ENCODE measurements at places on chromosomes 6 and 20.

DNA sequence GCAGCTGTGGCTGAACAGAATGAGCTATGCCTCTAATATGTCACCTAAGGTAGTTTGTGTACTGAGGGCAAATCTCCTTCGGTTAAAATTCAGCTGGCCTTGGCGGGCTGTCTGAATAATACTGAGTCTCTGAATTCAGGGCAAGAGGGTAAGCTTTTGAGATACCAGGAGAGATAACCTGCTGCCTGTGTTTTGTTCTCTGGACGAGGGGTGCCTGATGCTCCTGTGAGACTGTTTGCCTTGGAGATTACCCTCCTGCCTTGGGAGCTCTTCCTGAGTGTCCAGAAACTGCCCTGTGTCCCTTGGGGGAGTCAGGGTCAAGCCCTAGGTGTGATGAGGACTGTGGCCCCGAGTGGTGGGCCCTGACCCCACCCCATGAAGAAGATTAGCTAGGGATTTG lies 282.9 kb downstream of the KIF16B start:
- DNase-seq, result no peak

DNA sequence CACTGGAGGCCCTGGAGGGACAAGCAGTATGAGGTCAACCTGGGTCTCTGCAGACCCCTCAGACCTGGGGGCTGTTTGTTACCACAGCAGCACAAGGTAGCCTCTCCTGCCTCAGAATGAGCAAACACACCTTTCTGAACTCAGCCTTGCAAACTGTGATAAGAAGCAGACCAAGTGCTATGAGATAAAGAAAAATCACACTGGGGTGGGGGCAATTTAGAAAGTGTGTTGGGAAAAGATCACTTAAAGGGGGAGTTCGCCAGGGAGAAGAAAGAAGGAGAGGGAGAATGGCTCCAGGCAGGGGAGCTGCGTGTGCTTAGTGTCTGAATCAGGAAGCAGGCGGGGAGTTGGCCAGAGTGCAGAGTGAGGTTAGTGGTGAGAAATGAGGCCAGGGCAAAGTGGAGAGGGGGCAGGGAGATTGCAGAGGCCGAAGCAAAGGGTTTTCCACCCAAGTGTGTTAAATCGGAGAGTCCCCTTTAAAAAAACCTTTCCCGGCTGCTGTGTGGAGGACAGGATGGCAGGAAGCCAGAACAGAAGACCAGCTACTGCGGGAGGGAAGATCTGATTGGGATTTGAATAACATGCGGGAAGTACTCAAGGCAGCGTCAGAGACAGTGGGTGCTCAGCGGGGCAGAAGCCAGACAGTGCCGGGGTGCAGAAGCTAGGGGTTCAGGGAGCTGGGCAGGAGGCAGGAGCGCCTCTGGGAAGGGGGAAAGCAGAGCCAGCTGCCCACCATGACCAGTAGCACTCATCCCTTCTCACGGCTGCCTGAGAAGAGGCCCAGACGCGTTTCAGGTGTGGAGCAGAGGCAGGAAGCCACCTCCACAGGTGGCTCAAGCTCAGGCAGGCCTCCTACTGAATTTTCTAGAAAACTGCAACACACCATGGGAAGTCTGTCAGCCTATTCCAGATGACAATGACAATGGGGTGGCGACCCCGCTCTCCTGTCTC lies 9.0 kb downstream of the ADA start:
- peak; percentile 52 for DNase-seq

DNA sequence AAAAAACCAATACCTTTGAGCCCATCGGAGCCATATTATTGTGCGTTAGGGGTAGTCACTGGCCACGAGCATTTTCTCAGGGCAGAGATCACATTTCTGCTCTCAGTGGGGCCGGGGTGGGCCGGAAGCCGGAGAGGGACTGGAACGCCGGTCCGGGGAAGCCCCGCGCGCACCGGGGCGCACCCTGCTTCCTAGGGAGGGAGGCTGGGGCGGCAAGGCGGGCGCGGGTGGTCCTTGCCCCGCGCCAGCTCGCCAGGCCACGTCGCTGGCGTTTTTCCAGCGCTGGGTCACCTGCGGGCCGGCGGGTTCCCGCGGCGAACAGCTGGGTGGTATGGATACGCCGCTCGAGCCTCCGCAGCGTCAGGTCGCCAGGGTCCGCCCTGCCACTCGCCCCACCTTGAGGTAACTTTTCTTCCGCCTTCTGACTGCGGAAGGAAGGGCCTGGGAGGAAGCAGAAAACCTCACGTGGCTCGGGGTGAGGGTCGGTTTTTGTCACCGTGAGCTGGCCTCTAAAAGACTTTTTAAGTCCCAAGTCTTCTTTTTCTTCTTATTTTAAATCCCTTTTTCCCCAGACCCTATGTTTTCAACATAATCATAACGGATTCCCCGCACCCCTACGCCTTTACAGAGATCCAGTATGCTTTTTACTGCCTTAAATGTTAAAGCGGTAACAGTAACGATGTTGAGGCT lies 2.7 kb upstream of the EEF1A1 start:
- DNase-seq, result peak; percentile 78

DNA sequence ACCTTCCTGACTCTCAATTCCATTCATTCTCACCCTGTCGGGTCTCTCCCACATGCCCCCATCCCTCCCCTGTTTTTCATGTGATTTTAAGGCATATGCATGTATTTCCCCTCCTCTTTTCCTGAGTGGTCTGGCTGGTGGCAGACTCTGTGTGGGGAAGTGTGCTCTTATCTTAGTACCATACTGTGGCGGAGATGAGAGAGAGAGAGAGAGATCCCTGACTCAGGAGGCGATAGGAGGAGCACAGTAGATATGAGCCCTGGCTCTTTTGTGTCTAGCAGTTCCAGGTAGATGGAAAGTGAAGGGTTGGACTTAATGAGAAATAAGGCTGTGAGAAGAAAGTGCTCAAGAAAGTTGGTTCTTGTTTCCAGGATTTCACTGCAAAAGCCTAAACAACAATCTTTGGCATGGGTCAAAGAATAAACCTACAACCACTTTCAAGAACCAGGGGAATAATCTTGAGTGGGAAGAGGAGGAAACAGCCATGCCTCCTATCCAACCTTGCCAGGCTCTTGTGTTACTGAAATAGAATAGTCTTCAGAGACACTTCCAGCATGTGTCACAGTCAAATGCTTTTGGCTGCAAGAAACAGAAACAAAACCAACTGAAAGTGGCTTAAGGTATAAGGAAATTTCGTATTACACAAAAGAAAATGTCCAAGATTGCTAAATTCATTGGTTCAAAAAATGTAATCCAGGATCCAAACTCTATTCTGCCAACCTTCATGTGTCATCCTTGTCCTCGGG lies 123.8 kb upstream of the MYLIP start:
- no peak for DNase-seq

GRCh38 chr6:130600880-130601341 lies 226.3 kb upstream of the SMLR1 start:
- DNase-seq, result no peak

GRCh38 chr6:13338038-13338437 lies 9.7 kb upstream of the TBC1D7 start:
- DNase-seq, result no peak

- peak; percentile 79 for DNase-seq
Measured at GRCh38 chr6:31814677-31815024, 432 bp downstream of the HSPA1L start.

DNA sequence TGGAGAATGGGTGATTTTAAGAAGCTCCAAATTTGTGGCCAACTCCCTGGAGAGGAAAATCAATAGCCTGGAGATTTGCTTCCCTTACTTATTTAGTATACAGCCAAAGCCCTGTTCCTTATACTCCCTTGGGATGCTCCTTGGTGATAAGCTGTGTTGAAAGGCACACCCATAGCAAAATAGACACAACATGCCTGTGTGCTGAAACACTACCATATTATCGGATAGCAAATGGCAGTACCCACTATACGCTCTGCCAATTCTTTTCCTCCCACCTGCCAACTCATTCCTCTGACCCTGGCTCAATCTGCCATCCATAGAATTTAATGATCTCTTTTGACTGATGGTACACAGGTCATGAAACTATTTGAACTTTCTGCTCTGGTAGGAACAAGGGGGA lies 98.2 kb downstream of the CLIC5 start:
- DNase-seq, result no peak

DNA sequence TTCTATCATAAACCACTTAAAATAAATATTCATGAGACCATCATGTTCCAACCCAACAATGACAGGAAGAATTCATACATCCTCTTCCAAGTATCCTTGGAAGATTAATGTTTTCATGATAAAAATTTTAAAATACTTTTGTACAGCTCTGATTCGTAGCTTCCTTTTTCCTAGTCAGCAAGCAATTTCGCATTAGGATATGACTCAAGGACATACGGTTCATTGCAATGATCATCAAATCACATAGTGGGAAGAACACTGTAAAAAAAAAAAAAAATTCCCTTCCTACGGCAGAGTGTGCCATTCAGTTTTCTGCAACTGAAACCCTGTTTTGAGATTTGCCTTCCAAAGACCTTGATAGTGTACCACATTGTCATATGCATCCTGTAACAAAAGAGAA lies 35.3 kb upstream of the GFOD1 start:
- DNase-seq, result no peak

DNA sequence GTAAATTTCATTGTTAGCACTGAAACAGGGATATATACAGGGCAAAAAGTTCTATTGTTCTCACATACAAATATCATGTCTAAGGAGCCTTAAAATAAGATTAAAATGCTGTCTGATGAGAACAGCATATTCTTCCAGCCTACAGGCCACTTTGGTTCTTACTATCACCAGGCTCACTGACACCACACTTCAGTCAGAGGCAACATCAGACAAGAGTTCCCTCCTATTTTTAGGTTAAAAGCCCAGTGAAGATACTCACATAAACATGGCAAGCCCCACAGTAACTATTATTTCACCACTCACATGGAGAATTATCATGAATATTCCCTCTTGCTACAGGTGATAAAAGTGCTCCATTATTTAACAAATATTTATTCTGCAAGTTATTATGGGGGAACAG lies 175.8 kb downstream of the ISM1 start:
- no peak for DNase-seq

DNA sequence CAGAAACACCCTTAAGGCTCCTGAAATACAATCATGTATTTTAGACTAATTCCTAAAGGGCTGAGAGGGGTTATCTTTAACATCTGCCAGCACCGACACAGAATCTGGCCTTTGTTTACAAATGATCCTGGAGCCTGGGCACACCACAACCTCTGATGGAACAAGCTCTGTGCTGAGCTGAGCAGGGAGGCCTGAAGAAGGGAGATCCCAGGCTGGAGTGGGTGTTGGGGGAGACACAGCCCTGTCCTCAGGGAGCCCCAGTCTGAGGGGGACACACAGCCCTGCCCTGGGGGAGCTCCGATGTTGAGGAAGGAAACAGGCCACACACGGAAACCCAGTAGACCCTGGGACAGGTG lies 130.5 kb downstream of the VEGFA start:
- no peak for DNase-seq

DNA sequence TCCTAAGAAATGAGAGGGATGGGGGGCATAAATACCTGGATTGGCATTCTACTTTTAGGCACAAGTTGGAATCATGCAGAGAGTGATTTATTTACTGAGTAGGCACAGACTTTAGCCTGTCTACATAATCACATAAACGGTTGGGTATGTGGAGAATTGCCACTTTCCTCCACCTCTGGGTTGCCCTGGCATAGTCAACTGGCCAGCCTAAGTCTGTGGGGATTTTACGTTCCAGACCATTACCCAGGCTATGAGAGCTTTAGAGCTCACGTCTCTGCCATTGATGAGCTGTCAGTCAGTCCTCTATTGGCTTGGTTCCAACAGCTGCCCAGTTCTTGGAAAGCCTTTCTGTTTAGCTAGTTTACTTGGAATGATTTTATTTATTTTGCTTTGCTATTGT lies 5.0 kb upstream of the BHLHE23 start:
- no peak for DNase-seq

GRCh38 chr6:34300332-34300751 lies 51.5 kb upstream of the SMIM29 start:
- DNase-seq, result no peak

GRCh38 chr20:21508230-21509078 lies 5.4 kb downstream of the NKX2-2 start:
- no peak for DNase-seq

DNA sequence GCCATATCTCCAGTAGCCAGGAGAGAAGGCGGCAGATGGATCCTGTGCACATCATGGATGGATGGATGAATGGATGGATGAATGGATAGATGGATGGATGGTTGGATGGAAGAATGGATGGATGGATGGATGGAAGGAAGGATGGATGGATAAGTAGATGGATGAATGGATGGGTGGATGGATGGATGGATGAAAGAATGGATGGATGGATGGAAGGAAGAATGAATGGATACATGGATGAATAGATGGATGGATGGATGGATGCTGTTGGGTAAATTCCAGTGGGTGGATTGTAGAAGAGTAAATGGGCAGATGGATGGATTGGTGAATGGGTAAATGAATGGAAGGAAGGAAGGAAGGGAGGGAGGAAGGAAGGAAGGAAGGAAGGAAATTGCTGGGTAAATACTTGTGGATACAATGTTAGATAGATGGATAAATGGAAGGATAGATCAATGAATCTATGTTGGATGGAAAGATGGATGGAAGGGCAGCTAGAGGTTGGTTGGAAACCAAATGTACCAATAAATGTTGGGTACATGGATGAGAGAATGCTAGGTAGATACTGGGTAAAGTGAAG lies 19.5 kb downstream of the PTGIS start:
- no peak for DNase-seq

DNA sequence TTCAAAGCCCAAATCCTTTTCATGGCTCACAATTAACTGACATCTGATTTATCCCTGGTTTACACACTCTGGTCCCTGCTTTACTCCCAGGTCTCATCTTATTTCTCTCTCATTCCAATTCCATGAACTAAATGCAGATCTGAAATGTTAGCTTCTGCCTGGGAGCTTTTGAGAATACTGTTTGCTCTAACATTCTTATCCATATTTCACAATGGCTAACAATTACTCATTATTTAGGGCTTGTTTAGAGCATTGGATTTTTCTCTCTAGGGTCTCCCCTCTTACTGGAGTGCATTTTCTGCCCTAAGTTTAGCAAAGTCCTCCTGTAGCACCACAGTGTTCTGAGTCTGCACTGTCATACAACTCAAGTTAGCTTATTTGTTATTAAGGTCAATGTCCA lies 121.5 kb upstream of the HCRTR2 start:
- no peak for DNase-seq

DNA sequence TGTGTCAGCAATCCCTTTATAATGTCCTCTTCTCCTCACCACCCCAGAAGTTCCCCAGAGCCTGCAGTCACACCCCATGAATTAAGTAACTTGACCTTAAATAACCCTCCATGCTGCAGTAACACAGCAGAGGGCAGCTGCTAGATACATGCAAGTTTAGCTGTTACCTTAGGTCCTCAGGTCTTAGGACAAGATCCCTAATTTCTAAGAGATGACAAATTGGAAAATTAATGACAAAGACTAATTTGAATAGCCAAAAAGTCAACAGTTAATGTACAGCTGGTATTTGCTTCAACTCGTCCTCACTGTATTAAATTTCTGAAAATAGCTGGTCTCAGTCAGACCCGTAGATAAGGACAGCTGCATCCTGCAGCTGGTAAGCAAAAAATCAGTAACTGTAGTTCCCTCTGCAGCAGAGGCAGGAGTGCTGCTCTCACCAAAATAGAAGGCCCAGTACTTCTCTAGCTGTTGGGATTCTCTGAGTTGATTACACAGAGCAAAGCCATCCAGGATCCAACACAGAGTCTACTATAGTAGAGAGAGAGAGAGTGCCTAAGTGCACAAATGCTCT lies 62.4 kb downstream of the TNFRSF21 start:
- no peak for DNase-seq
